A172 (cell line): ENCODE measurements at places on chromosomes 5 and 9.

DNA sequence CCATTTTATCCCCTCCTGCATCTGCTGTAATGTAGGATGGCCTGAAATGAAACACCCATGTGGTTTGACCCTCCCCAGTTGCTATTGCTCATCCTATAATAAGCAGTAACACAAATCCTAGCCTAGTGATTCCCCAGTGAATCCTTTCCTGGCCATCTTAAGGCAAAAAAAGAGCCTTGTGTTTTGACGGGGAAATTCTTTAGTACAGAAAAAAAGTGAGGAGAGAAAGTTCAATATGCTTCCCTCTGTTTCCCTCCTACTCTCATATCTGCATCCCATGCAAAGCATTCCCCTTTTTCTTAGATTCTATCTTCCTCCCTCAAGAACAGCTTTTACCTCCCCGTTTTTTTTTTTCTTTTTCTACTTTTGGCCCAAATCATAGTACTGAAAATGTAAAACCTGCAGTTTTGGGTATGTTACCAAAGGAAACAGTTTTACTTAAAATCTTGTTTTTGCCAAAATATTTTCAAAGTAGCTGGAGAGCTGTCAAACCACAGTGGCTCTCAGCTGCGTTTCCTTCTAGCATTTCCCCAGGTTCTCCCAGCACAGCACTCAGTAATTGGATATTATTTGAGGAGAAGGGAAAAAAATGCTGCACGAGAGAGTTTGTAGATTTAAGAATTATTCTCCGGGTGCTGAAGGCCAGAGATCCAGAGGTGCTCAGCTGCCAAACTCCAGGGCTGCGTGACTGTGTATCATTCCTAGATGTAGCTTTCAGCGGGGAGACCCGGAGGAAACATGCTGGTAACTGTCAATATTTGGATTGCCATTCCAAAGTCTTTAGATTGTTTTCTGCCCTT is 321.4 kb downstream of the NPR3 start:
- no peak for DNase-seq

DNA sequence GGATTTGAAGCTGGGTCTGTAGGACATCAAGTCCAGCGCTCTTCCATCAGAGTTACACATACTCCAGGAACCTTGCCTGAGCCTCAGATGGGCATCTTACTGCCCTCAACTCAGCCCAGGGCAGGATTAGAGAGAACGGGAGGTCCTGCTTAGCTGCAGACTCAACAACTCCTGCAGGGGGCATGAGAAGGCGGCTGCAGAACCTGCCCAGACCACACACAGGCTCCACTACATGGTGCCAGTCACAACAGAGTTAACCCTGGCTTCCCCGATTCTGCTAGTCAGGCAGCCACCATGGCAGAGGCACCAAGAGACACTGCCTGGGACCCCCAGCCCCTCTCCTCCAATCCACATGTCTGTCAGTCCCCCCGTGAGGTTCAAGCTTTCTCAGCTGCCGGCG is 23.9 kb upstream of the CPLX2 start:
- DNase-seq, result no peak

DNA sequence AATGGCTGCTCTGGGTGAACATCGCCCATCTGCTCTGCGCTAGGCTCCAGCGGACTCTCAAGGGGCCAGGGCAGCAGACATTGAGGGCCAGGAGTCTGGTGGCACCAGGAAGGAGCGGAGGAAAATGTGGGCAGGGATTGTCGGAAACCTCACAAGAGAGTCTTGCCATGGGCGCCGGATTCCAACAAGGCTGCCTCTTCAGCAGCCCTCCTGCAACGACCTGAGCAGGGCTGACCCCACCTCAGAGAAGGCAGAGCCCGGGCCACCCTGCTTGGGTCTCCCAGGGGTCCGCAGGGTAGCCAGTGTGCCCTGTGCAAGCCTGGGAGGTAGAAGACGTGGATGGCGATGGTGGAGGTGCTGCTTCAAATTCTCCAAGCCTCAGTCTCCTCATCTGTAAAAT is 11.4 kb upstream of the UNC5A start:
- no peak for DNase-seq

DNA sequence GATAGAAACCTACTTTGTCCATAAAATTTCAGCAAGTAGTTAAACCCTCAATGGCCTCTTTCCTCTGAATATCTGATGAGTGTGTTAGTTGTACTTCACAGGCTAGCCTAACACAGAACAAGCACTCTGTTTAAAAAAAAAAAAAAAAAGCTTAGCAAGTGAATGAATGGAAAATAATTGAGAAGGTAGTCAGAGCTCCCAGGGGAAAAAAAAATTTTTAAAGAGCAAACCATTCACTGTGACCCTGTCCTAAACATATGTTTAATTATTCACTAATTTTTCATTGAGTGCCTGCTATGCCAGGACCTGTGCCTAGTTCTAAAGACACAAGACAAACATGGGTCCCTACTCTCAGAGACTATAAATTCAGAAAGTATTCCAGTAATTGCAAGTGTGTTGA is 69.3 kb downstream of the SH3RF2 start:
- no peak for DNase-seq

- DNase-seq, result no peak
Measured at GRCh38 chr5:150397146-150397781, 15.4 kb downstream of the CD74 start.

- no peak for DNase-seq
Measured at GRCh38 chr5:159631001-159631400, 285.3 kb upstream of the ADRA1B start.

GRCh38 chr5:40235471-40236400 is 444.0 kb upstream of the PTGER4 start:
- DNase-seq, result no peak

DNA sequence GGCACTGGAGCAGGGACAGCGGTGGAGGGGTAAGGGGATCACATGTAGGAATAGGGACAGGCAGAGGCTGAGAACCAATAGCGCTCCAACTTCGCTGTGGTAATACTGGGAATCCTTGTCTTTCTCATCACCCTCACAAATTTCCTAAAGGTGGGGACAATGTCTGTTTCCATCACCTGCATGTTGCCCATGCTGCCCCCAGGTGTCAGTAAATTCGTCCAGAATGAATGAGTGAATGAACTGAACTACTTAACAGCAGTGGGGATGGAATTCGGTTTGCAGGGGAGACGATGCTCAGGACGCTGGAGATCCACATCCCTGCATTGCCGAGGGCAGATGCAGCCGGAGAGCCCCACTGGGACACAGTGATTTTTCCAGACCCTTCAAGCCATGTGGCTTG is 129.9 kb downstream of the PDZD2 start:
- DNase-seq, result no peak

- no peak for DNase-seq
Measured at GRCh38 chr9:15203581-15203980, 103.4 kb downstream of the TTC39B start.

DNA sequence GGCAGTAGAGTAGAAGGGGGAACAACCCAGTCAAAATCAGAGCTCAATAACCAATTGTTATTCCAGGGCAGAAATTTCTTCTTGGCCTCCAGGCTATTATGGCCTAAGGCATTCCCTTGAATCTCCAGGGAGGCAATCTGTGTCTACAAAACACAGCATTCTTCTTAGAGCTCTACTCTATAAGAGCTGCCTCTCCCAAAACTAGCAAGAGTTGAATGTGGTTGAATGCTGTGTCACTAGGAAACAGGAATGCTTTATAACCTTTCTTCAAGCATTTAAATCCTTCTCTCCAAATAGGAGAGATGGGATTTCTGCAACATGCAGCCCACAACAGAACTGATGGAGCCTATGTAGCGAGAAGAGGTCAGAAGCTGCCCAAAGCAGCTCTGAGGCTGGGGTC is 97.1 kb upstream of the APC start:
- no peak for DNase-seq

DNA sequence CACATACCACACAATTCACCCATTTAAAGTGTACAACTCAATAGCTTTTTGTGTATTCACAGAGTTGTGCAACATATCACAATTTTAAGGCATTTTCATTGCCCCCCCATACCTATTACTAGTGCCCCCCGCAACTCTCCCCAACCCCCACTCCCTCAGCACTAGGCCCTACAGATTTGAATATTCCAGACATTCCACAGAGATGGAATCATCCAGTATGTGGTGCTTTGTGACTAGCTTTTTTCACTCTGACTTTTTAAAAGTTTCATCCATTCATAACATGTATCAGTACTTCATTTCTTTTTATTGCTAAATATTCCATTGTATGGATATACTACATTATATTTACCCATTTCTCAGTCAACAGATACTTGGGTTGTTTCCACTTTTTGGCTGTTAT is 102.9 kb upstream of the LRRTM2 start:
- DNase-seq, result peak; percentile 27

GRCh38 chr5:61575103-61575502 is 243.0 kb downstream of the ZSWIM6 start:
- DNase-seq, result peak; percentile 86

- DNase-seq, result peak; percentile 88
Measured at GRCh38 chr9:112112519-112112918, 62.6 kb downstream of the SUSD1 start.

DNA sequence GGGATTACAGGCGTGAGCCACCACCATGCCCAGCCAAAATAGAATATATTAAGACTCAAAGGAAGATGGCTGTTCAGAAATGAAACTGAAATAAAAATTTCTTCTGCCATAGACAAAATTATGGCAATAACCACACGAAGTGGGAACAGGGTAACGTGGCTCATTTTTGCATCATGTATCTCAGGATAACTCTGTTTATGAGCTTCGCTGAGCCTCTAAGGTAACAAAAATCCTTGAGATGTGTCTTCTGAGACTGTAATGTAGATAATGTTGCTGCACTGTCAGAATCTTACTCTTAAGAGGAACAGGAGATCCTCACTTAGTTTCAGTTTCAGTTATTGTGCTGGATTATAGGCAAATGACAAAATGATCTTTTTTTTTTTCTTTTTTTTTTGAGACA is 153.8 kb downstream of the GOLPH3 start:
- no peak for DNase-seq

DNA sequence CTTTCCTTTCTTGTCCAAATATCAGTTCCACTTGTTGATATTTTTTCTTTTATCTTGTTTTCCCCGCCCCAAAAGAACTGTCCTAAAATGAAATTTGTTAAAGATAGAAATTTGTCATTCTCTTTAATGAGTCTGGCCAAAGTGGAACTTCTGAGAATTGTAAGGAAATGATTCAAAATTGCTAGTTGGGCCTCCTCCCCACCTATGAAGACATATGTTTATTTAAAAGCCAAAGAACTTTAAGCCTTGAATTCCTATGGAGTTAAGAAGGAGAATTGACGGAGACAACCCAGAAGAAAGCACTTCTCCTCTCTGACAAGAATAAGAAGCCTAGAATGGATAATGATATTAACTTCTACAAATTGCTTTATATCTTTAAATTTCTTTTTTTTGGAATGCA is 59.1 kb upstream of the ALDH1A1 start:
- no peak for DNase-seq

- no peak for DNase-seq
Measured at GRCh38 chr9:89379508-89380115, 61.3 kb downstream of the SECISBP2 start.

DNA sequence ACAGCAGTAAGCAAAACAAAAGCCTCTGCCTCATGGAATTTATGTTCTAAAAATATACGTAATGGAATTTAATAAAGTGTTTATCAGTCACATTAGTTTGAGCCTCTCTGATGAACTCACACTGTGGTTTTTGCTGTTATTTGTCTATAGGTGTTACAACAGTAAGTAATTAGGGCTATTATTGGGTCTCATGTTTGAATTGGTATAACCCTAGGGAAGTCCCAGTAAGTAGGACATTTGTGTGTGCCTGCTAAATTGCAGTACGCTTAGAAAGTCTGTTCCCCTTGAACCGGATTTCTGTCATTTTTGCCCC is 197.6 kb downstream of the NR3C1 start:
- no peak for DNase-seq

DNA sequence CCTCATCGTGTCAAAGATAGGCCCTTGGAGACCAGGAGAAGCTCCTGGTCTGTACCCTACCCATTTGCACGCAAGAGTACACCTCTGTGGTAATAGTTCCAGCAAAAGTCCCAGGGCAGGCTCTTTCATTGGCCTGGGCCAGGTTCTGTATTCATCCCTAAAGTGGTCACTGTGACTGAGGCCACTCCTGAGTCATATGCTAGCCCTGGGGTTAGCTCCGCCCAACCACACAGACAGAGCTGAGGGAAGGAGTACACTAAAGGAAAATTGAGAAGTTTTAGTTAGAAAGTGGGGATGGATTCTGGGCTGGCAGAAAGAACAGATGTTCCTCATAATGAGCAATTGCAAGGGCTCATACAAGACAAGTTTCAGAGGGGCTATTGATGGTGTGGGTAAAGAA is 206.7 kb downstream of the ARHGAP26 start:
- peak; percentile 69 for DNase-seq

DNA sequence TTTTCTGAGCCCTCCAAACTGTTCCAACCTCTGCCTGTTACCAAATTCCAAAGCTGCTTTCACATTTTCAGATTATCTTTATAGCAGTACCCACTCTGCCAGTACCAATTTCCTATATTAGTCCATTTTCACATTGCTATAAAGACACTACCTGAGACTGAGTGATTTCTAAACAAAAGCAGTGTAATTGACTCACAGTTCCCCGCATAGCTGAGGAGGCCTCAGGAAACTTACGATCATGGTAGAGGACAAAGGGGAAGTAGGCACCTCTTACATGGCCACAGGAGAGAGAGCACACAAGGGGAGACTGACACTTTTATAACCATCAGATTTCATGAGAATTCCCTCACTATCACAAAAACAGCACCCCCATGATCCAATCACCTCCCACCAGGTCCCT is 105.0 kb downstream of the DTWD2 start:
- DNase-seq, result no peak

DNA sequence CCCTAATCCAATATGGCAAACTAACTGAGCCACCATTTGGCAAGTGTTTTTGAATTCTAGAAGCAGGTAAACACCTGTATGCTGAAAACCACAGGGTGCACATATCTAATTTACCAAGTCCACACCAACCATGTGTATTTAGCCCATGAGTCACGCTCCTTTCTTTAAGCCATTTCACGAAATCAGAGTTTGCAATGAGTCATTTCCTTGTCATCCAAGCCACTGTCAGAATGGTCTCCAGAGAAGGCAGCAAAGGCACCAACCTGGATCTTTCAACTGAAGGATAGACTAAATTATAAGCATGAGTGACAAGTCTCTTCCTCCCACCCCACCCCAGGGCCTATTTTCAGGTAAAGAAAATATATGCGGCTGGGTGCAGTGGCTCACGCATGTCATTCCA is 110.0 kb downstream of the PAX5 start:
- peak; percentile 92 for DNase-seq

DNA sequence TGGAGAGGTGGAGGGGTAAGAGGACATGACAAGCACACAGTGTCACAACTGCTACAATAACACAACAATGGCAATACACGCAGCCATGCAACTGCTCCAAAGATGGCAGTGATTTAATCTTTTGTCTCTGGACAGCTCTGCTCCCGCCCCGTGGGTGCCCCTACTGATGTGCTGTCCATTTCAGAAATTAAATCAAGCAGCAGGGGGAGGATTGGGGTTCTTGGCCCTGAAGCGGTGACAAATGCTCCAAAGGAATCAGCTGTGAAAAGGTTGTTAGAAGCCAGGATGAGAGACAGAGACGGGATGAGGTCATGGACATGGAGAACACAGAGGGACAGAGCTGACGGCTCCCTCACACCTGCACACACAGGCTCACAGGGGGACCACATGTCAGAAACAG is 22.6 kb downstream of the CNTFR start:
- no peak for DNase-seq
